Lower lobe of right lung (tissue), 2 donors: ENCODE measurements at places on chromosomes 11 and 22. TPM values are rescaled to one million over a fixed set of nuclear protein-coding genes. Genes with fewer than 3 reads are reported as not detected.

- no peak for DNase-seq
These were observed 27.6 kb downstream of the DBX1 start for GRCh38 chr11:20132667-20133039.

DNA sequence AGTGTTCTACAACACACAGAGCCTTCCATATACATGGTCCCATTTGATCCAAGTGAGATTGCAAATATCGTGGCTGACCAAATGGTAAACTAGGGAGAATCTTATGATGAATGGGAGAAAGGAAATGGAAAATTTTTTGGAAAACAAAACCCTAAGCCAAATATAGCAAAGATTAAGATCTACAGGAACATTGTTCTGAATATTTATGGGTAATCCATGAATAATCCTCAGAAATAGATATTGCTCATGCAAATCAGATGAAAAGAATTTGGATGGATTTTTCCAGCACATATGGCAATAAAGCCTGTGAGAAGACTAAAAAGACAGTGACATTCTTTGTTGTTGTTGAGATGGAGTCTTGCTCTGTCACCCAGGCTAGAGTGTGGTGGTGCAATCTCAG is 21.7 kb upstream of the PRDM10 start:
- DNase-seq = no peak

Gene ELMOD1
- total RNA-seq = 1.8 TPM

Gene SRRD
- 18.1 TPM for total RNA-seq

DNA sequence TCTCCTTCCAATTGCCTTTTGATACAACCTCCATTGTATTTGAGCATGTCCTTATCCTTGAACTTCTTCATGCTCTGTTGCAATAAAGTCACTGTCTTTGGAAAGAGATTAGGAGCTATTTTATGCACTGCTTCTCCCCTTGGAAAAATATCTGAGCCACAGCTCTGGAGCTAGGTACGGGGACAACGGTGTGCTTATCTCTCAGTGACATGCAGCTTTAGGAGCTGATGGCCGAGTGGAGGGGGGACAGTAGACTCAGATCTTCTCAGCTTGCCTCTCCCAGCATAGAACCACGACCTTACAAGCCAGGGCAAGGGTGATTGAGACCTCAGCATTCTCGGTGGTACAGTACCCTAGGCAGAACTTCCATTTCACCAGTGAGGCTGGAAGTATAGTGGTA is 64.1 kb downstream of the HORMAD2 start:
- DNase-seq = no peak

Gene TEAD1
- 51.9 TPM for total RNA-seq

Gene GAS2
- total RNA-seq = 2.6 TPM

Gene CASP5
- 5.8 TPM for total RNA-seq

Gene SPI1
- total RNA-seq = 295 TPM

DNA sequence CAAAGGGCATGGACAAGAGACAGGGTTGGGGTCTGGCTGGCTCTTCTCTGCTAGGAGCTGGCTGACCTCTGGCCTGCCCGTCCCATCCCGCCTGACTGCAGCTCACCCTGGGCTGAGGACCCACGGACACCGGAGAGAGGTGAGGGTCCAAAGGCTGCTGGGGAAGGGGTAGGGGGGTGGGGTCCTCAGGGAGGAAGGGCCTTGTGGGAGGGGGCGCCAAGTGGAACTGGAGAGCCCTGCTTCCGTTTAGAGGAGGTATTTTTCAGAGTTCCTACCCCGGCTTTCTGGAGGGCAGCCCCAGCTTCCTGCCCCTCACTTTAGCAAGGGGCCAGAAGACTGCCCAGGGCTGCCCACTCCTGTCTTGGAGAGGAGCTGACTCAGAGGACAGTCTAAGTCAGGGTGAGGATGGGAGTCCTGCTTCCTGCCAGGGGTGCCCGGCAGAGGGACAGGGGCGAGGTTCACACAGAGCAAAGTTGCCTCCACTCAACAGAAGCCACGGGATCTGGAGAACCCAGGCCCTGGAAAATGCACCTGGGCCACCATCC is 7.1 kb downstream of the LARGE2 start:
- DNase-seq = no peak

Gene EIF3F
- 201 TPM for total RNA-seq

- DNase-seq = no peak
These were observed 55.0 kb downstream of the LARGE1 start for GRCh38 chr22:33865248-33865647.

Gene ARHGAP20
- total RNA-seq = 5.5 TPM
